GM03348 (cell line): ENCODE measurements at places on chromosomes 11 and 22.
A peak's percentile ranks its signal among the peaks of the same experiment; 100 is the strongest.

- no peak for DNase-seq
Measured at GRCh38 chr22:39283322-39284141, 35.9 kb downstream of the RPL3 start.

GRCh38 chr22:31951194-31952093, 7.1 kb downstream of the YWHAH start:
- no peak for DNase-seq

DNA sequence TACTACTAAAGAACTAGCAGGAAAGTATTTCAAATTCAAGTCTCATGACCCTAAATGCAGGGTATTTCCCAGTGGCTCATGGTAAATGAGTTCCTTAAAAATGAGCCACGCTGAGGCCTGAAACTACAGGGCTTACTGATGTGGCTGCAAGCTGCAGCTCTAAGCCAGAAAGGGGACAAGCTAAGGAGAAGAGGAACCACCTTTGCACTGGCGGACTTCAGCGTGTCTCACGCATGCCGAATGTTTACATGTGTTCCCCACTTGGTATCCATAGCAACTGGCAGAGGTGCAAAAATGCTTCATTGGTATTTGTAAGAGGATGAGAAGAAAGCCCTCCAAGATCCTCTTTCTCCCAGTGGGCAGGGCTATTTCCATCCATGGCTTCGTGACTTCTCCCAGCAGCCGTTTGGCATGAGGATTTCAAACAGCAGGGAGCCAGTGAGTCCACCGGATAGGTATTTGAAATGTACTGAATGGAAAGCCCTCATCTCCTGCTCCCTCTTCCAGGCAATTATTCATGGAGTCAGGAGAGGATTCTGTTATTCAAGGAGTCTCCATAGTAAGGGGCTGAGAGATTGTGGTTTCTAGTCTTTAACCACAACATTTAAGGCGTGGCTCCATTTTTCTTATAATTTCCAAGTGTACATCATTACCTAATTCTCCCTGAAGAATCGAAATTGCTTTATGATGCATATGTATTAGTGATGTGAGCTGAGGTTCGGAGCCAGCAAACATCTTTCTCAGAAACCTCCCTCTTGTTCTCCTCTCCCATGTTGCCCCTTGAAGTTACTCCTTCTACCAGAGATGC, 55.3 kb upstream of the CD44 start:
- peak; percentile 89 for DNase-seq

- peak; percentile 78 for DNase-seq
Measured at GRCh38 chr11:121895919-121896318, 220.1 kb downstream of the BLID start.

DNA sequence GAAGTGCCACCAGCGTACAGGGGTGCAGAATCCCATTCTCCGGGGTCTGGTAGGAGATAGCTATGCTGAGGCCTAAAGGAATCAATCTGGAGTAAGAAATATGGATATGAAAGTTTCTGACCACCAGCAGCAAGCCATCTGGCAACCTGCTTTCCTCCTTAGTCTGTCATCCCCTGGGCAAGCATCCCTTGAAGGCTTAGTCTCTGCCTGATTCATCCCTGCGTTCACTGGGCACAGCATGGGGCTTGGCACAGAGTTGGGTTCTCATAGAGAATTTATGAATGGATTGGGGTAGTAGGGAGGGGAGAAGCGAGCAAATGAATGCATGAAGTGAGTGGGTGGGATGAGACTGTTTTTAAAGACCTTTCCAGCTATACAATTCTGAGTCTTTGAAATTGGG, 85.8 kb upstream of the NARS2 start:
- no peak for DNase-seq

DNA sequence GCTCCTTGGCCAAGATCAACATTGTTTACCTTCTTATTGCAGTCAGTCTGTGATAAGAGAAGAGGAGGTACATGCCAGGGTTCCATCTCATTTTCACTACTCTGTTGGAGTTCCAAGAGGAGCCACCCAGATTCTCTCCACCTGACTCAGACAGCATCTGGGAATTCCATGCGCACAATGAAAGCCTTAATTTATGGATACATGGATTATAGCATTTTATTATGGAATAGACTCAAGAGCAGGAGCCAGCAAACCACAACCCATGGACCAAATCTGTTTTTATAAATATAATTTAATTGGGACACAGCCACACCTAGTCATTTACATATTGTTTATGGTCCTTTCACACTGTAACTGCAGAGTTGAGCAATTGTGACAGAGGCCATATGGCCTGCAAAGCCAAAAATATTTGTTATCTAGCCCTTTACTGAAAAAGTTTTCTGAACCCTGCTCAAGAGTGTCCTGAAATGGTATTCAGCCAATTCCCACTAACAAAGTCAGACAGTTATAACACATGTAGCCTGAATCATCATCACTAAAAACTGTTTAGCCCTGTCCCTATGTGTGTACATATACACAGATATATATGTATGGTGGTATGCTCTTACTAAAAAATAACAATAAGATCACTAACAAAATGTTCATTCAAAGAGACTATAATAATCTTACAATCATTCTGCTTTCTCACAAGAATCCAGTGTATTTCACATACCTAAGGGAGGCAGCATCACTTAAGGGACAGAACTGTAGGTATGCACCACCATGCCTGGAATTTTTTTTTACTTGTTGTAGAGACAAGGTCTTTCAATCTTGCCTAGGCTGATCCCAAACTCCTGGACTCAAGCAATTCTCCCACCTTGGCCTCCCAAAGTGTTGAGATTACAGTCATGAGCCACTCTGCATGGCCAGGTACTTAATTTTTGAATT, 104.5 kb upstream of the TEAD1 start:
- DNase-seq: peak; percentile 48

DNA sequence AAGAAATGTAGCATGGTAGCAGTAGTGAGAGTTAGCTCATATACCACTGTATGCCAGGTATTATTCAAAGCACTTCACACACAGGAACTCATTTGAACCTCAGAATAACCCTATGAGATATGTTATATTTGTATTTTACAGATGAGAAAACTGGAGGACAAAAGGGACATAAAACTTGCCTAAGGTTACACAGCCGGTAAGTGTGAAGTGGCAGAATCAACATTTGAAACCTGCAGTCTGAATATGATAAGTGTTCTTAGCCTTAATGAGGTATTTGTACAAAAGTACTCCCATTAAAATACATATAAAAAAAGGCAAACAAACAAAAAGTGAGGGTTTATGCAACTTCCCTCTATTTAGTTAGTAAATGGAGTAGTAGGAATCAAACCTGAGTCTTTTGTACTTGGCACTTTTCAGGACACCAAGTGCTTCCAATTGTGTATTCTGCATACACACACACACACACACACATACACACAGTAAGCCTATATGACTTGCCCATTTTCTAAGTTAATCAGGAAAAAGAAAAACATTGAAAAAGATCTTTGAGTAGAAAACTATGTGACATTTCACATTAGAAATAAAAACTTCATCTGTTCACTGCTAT, 223.9 kb upstream of the FOLH1 start:
- DNase-seq: no peak

DNA sequence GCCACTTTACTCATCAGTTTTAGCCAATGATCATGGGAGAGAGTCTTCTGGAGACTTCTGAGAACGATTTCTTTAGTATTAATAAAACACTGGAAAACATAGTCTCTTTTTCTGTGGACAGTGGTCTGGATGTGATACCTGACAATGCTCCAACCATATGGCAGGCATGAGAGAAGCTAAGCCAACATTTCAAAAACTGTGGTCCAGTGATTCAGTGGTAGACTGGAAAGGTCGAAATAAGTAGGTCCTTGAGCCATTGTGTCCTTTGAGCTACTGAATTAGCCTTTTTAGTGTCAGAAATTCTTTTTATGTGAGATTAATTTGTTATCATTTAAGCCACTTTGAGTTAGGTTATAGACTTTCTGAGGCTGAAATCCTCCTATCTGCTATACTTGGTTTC, 197.7 kb upstream of the CTSC start:
- DNase-seq: no peak

DNA sequence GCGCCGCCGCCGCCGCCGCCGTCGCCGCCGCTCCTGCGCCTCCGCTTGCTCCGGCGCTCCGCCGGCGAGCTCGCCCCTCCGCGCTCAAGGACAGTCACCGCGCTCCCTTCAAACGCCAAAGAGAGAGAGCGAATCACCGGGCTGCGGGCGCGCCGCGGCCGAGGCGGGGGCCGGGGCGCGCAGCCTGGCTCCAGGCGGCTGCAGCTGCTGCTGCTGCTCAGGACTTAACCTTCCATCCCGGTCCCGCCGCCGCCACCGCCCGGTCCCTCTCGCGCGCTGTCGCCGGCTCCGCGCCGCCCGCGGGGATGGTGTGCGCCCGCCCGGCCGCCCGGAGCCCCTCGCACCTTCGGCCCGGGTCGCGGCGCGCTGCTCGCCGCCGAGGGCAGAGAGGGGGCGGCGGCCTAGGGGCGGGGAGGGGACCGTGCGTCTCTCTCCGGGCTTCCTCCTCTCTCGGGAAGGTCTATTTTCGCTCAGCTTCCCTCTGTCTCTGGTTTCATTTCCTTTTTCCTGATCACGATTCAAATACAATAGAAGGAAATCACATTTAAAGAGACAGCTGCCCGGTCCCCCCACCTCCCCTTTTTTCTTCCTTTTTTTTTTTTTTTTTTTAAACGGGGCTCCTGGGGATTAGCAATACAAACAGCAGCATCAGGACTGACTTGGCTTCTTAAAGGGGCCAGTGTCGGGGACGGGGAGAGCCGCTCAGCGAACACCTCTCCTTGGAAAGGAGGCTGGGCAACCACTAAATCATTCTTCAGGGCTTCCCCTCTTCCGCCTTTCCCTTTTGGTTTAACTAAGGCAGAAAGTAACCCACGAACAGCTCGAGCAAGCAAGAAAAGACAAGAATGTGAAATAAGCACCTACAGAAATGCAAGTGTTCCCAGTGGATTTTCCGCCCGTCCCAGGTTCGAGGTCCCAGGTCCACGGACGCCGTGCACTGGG, 22.1 kb downstream of the LMO2 start:
- DNase-seq: peak; percentile 60

- DNase-seq: peak; percentile 92
Measured at GRCh38 chr11:46389450-46390330, 1.9 kb downstream of the CHRM4 start.

DNA sequence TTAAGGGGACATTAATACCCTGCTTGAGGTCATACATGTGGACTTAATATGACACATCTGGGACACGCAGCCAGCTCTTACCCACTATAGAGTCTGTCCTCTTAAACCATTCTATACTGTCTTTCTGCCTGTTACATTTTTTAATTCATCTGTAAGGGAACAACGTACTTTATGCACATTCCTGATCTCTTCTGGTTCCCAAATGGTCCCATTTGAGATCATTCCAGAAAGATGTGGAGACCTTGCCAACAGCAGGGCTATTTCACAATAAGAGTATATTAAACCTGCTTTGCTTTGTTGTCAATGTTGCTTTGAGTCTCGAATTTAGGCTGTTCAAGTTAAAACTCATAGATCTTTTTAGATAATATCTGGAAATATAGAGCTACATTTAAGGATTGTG, 332.2 kb upstream of the RAG2 start:
- no peak for DNase-seq

- no peak for DNase-seq
Measured at GRCh38 chr11:91459840-91460239, 764.8 kb upstream of the FAT3 start.

DNA sequence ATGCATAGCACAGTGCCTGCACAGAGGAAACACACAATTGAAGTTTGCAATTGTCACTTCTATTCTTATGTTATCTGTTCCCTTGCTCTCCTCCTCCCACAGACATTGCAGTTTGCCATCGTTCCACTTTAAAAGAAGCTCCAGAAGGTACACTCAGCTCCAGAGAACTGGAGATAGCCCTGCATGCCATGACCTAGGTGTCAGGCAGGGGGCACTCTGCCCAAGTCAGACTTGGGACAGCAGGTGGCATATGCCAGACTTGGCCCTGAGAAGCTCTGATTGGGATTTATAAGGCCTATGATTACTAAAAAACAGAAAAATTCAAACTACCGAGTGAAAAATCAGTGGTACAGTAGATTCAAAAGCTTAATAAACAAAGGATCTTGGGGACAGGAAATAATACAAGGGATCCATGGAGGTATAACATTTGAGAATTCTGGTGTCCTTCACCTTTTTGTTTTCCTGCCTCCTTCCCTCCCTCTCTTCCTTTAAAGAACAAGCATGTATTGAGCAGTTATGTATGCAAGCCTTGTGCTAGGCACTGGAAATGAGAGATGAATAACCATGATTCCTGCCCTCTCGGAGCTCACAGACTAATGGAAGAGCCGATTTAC, 40.0 kb downstream of the TENM4 start:
- peak; percentile 56 for DNase-seq

GRCh38 chr22:47786650-47787290, 1024.3 kb downstream of the TBC1D22A start:
- DNase-seq: no peak

DNA sequence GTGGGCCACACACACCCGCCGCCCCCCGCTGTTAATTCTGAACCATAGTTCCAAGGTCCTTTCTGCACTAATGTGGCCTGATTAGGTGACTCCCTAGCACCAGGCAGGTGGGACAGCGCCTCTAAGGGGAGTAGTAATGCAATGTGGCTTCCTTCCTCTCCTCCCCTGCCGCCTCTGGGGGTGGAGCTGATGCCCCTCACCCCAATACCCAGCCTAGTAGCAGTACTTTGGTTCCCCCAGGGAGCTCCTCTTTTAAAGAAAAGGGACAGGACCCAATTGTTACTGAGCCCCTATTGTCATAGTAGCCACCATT, 14.4 kb downstream of the RTN4RL2 start:
- DNase-seq: no peak

DNA sequence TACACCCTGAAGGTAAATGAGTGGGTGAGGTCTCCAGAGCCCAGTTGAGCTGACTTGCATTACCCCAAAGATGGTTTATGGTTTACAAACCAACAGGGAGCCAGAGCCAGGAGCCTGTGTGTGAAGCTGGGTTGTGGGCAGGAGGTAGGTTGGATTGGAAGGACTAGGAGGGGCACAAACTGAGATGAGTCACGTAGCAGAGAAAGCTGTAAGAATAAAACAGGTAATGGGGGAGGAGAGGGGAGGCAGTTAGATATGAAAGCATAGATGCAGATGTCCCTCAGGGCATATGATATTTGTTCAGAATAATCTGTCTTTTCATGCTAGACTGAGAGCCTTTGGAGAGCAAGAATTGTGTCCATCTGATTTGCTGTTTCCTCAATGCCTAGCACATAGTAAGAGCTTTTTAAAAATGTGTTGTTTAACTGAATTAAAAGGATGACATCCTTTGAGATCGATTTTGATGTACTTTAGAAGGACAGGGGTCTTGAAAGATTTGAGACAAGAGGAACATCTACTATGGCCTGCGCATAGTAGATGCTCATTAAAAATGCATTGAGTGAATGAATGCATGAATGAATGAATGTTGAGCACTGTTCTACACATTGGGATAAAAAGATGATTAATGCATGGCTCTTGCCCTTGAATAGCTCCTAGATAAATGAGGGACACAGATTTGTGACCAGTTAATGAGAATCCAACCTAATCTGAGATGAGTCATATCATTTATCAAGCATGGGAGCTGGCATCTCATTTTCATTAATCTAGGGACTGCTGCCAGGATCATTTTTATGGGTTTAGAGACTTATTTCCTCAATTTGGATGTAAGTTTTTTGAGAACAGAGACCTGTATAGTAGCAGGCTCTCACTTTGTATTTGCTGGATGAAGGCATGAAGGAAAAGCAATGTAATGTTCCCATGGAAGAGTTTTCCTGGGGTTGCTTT, 175.8 kb upstream of the BDNF start:
- no peak for DNase-seq
